ENCODE measurements at places on chromosomes 4 and X.
A peak's percentile ranks its signal among the peaks of the same experiment; 100 is the strongest.

- H3K27me3 ChIP-seq, result no peaks in the 10 kb centered on the region
- H3K4me3 ChIP-seq, result no peak overlapping the region
- no peaks in the 10 kb centered on the region for H3K36me3 ChIP-seq
- H3K27ac ChIP-seq, result peak overlapping the region; percentile 76
- DNase-seq, result no peak
- H3K4me1 ChIP-seq, result peaks cover 44% of the 10 kb centered on the region
Observed at GRCh38 chr4:15413010-15413622, 14.7 kb upstream of the C1QTNF7 start.

DNA sequence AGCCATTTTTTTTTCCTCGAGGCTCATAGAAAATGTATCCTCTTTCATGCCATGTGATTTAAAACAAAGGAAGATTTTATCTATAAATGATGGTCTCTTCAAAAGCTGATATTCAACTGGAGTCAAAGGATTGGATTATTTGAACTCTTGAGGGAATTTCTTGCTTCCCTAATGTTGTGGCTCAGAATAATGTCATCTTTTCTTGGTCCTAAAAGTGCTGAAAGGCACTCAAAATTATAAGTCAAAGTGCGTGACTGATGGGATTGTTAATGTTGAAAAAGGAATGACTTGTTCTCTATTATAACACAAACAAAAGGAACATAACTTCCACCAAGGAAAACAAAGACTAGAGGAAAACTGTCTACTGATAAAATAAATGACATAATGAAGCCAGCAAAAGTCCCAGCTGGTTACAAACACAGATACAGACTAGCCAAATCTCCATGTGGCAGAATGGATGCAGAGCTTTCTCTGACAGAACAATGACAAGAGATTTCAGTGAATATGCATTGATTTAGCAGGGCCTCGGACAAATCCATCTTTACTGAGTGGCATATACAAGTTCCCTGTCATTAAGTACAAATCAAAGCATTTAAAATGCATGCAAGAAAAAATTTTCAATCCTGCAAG, 552.6 kb downstream of the GBA3 start:
- no peak for DNase-seq
- H3K4me1 ChIP-seq, result no peaks in the 10 kb centered on the region
- H3K27ac ChIP-seq, result no peak overlapping the region
- no peak overlapping the region for H3K4me3 ChIP-seq
- H3K27me3 ChIP-seq, result no peaks in the 10 kb centered on the region
- no peaks in the 10 kb centered on the region for H3K36me3 ChIP-seq

- no peaks in the 10 kb centered on the region for H3K36me3 ChIP-seq
- no peak for DNase-seq
- peak overlapping the region; percentile 27 for H3K27ac ChIP-seq
- no peaks in the 10 kb centered on the region for H3K27me3 ChIP-seq
- H3K4me1 ChIP-seq, result peaks cover 27% of the 10 kb centered on the region
Observed at GRCh38 chr4:118281611-118282442, 71.0 kb downstream of the PRSS12 start.

GRCh38 chr4:5799406-5799805, 88.4 kb downstream of the EVC start:
- DNase-seq, result no peak
- no peak overlapping the region for H3K27ac ChIP-seq
- no peaks in the 10 kb centered on the region for H3K27me3 ChIP-seq
- H3K4me3 ChIP-seq, result no peak overlapping the region
- no peaks in the 10 kb centered on the region for H3K4me1 ChIP-seq

- no peaks in the 10 kb centered on the region for H3K4me1 ChIP-seq
- H3K36me3 ChIP-seq, result no peaks in the 10 kb centered on the region
- no peak overlapping the region for H3K27ac ChIP-seq
- no peak for DNase-seq
- H3K27me3 ChIP-seq, result no peaks in the 10 kb centered on the region
- no peak overlapping the region for H3K4me3 ChIP-seq
Observed at GRCh38 chrX:31271615-31272471, 200.0 kb upstream of the FTHL17 start.

Data from vagina (tissue), 2 donors.